ENCODE measurements at places on chromosomes 4 and X.

GRCh38 chr4:177393236-177393635, 49.0 kb downstream of the AGA start:
- DNase-seq: peak; percentile 9

GRCh38 chr4:182905038-182905437, 12.1 kb downstream of the DCTD start:
- DNase-seq: no peak

DNA sequence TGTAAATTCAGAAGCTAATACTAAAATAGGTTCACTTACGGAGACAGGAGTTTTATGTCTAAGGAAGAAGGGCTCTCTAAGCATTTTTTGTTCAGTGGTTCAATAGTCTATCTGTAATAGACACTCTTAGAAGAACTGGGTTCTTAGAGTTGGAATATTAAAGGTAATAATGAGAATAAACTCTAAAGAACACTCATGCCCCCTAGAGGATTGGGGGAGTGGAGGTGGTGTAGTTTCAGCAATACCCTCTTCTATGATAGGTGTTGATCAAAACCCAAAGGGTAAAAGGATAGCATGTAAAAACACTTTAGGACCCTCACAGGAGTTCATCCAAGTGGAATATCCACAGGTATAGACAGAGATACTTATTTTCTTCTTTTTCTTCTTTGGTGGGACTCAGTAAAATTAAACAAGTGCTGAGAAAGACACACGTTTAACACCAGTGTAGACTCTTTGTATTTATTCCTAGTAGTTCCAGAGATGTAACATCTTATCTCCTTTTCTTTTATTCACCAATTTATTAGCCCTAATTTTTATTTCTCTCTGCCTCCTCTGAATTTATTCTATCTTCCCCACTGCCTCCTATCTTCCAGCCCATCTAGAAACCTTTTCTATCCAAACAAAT, 25.7 kb upstream of the MND1 start:
- DNase-seq: no peak

DNA sequence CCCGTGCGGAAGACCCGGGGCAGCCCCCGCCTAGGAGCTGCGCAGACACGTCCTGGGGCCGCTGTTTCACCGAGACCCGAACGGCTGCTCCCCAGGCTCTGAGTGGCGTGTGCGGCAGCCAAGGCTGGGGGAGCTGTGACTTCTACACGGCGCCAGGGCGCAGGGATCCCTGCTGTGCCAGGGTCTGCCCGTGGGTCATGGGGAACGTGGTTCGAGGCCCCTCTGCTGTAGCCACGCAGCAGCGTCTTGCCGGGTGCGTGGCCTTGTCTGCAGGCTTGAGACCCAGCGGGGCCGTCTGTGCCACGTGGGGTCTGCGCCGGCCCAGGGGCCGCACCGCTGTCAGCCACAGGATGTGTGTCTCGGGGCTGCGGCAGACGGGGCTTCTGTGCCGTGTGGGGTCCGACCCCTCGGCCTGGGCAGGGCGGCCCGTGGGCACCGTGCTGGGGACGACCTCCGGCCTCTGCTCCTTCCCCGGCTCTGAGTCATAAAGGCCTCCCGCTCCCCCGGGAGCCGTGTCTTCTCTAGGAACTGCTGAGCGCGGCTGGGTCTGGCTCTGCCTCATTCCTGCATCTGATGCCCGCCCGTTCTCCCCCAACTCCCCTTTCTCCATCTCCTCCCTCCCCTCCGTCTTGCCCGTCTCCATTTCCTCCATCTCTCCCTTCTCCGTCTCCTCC, 12.7 kb upstream of the GTPBP6 start:
- DNase-seq: no peak

DNA sequence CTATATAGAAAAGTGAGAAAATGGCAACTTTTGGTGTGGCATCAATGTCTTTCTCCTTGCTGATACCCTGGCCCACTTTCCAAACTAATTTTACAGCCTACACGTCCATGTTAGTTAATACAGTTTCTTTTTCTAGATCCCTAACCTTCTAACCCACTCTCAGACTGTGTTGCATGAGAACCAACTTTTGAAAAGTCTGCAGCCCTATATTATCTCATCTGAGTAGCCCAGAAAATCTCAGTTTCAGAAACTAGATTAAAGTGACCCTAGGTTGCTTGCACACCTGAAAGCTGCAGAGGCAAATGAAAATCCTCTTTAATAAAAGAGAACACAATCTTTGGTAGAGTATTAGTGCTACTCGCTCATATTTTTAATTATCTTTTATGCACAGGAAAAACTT, 371.6 kb upstream of the EMCN start:
- no peak for DNase-seq

DNA sequence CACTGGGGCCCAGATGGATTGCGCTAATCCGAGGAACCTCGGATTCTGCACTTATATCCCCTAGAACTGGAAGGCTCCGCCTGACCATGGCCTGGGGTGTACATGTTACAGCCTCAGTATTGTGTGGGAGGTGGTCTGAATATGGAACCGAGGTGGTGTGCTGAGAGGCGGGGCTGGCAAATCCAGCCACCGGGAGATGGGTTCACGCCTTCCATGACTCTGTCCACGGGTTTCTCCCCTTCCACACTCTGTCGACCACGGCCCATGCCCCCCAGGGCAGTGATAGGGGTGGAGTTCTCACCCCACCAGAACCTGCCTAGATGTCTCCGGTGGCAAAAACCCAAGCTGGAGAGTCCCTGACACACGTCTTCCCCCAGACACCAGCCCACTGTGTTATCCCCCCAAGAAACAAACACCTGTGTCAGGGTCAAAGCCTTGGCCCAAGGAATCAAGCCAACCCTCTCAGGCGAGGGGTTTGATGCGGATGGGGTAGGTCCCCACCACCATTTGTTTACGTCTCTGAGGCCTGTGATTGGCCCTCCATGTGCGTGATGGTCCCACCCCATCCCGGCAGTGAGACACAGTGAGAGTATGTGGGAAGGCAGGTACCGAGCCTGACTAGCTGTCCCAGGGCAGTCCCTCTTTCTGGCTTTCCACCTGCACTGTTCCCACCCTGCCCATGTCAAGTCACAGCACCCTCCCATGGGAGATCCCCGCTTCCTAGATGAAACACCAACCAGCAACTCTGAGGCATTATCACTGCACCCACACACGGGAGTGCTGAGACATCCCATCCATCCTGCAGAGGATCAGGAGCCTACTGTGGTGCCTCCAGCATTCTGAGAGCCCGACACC, 6.6 kb upstream of the LOC101059915 start:
- no peak for DNase-seq

DNA sequence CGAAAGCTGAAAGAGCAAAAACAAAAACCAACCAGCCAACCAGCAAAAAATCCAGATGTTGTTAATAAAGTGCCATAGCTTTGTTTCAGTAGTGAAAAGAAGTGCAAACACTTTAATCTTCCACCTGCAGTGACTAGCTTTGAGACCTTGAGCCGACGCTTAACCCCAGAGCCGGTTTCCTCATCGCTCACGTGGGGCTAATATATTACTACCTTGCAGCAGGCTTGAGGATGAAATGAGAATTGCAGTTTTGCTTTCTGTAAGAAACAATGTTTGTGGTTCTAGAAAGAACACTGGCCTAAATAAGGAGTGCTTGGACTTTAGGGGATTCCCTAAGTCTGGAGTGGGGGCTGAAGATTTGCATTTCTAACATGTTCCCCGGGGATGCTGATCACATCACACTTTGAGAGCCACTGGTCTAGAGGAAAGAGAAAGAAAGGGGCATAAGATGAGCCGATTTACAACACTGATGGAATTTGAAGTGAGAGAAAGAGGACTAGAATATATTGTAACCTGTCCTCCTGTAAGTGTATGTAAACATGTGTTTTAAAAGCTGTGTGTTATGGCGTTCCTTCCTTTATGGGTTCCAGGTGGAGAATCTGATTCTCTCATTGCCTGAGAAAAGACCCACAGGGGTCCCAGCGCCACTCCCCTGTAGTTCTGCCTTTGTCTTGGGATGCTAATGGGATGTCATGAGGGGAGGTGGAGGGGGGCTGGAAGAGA, 1.4 kb downstream of the FGF2 start:
- no peak for DNase-seq

DNA sequence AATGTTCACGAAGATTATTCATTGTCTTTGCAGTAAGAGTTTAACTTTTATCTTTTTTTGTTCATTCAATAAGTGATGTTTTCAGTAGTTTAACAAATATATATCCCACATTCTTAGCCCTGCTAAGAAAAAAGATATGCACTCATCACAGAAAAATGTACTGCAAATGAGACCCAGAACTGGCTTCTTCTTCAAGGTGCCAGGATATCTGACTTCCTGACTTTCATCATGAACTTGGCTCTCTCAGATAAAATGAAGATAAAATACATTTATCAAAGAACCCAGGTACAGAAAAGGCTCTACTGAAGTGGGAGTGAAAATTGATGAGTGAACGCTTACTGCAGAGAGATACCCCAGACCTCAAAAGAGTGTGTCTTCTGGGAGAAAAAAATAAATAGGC, 177.8 kb upstream of the DKK2 start:
- DNase-seq: no peak

DNA sequence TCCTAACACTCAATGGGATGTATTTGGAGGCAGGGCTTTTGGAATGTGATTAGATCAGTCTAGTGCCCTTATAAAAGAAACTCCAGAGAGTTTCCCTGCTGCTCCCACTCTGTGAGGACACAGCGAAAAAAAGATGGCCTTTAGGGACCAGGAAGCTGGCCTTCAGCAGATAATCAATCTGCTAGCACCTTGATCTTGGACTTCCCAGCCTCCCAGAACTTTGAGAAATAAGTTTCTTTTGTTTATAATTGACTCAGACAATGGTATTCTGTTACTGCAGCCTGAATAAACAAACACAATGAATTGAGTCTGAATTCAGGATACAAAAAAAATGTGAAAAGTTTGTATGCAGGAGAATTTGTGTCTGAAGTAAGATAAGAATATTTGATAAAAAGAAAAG, 842.1 kb downstream of the FSTL5 start:
- no peak for DNase-seq

- no peak for DNase-seq
Measured at GRCh38 chr4:120443116-120443515, 376.5 kb upstream of the MAD2L1 start.

DNA sequence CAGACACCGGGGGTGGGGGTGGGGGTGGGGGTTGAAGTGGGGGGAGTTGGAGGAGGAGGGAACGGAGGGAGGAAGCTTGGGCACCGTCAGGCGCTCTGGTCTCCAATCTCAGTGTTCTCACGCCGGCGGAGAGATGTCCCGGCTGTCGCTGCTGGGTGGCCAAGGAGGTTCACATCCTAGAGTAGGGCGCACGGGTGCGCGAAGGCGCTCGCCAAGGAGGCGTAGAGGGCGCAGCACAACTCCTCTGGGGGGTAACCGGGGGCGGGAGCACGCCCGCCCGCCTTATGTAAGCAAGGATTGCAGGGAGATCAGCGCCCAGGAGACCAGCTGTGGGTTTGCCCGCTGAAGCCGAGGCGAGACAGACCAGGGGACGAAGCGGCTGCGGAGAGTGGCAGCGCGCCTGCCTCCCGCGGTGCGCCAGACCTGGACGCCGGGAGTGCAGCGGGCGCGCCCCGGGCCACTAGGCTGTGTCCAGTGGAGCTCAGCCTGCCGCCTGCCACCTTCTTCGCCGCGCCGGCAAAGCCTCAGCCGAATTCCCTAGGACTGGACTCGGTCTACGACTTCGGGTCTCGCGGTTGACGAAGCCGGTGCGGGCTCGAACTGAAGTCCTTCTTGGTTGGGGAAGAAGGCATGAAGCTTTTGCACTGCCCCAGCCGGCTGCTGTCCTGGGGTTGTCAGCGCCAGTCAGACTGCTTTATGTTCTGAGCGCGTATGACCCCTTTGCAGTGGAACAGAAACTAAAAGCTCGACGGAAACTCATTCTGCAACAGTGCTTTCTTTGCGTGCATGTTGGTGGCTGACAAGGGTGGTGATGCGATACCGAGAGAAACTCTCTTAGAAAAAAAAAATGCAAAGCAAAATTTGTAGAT, 707 bp upstream of the UNC5C start:
- no peak for DNase-seq

GRCh38 chr4:11428899-11429698, 405 bp upstream of the HS3ST1 start:
- peak; percentile 28 for DNase-seq
